CD4-positive, alpha-beta T cell treated with Interferon alpha-2 for 1 hour (primary cell): ENCODE measurements at places on chromosomes 6 and 20.

GRCh38 chr6:20447157-20447556, 45.5 kb downstream of the E2F3 start:
- no peak for DNase-seq

GRCh38 chr6:43170417-43170930, 595 bp upstream of the SRF start:
- no peak for DNase-seq

GRCh38 chr6:35969646-35970045, 48.7 kb upstream of the SRPK1 start:
- no peak for DNase-seq

GRCh38 chr6:133804265-133804664, 84.6 kb upstream of the TCF21 start:
- DNase-seq: no peak

DNA sequence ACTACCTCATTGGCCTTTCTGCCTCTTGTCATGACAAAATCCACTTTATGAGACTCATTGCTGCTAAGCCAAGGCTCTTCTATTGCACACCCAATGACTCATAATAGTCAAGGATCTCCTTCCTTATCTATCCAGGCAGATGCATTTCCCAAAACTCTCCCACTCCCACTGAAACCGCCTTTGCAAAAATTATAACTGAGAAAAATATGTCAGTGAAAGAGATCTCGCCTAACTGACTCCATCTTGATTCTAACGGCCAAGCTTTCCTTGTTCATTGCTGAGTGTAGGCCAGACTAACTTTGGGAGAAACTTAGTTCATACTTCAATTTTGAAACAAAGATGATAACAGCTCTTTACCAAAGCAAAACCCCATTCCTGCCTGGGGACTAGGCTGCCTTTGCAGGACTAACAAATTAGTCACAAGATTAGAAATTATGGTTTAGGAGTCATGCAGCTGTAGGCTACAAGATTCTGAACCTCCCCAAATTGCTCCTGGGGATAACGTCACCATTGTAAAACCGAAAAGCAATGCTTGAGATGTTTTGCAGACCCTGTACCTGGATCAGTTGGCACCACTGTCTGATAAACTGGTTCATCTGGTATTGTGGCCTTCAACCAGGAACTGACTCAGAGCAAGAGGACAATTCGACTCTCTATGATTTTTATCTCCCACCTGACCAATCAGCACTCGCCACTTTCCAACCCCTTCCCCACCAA, 47.1 kb downstream of the HAO1 start:
- no peak for DNase-seq

GRCh38 chr20:58550275-58551059, 35.3 kb upstream of the APCDD1L start:
- no peak for DNase-seq

DNA sequence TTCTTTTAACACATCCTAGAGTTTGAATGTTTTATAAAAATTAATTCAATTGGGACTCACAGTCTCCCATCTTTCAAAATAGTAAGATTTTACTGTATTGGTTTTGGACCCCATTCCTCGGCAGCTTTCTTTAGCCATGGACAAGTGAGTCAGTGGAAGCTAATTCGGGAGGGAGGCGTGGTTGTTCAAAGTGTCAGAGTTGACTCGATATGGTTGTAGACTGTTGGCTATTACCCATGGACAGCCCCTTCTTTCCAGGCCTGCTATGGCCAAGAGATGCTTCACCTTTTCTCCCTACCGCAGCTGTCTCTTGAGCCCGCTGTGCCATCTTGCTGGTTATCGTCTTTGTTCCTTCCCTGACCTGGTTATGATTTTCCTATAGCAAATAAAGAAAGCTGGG, 243.0 kb downstream of the CD83 start:
- no peak for DNase-seq

DNA sequence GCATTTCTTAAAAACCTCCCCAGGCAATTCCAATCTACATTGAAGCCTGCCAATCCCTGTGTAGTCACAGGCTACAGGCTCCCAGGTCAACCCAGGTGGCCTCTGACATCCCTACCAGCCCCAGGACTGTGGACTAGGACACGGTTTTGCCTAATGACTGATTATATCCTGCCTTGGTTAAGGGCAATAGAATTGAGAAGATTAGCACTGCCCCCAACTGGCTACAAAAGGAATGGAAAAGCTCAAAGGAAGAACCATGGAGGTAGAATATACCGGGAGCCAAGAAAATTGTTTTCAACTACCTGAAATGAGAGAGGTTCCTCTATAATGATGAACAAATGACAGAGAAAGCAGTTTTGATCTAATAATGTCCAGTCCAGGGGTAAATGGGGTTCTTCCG, 421.1 kb upstream of the AGPAT4 start:
- no peak for DNase-seq

GRCh38 chr6:165659945-165660856, 2.8 kb downstream of the PDE10A start:
- DNase-seq: no peak

DNA sequence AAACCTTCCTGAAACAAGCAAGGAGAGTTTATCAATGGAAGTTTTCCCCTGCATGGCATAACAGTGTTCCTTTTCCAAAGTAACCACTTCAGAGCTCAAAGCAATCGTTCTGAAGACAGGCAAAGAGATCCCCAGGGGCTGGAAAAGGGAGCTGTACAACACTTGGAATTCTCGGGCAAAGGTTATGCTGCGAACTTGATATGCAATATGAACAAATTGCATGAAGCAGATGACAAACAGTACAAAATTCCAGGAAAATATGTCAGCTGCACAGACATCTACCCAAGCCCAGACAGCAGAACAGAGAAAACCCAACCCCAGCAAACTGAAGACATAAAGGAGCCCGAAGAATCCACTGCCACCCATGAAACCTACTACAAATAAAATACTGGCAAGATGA, 18.4 kb downstream of the POPDC3 start:
- DNase-seq: no peak

DNA sequence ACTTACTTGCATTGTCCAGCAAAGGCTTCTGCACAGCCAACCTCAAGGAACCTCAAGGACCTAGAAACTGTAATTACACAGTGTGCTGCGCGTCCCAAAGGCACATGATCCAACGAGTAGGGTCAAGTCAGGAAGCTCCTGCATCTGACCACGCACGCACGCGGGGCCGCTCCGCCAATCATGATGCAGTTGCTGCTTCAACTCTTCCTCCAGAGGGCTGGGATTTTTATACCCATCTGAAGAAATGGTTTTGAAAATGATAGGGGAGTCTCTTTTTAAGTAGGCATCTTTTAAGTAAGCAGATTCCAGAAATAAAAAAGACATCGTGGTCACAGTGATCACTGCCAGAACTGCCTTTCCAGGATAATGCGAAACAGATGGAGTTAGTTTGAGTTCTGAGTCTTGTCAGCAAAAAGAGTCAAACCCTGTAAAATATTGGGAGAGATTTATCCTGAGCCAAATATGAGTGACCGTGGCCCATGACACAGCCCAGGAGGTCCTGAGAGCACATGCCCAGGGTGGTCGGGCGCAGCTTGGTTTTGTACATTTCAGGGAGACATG, 34.0 kb downstream of the KIF25 start:
- no peak for DNase-seq

DNA sequence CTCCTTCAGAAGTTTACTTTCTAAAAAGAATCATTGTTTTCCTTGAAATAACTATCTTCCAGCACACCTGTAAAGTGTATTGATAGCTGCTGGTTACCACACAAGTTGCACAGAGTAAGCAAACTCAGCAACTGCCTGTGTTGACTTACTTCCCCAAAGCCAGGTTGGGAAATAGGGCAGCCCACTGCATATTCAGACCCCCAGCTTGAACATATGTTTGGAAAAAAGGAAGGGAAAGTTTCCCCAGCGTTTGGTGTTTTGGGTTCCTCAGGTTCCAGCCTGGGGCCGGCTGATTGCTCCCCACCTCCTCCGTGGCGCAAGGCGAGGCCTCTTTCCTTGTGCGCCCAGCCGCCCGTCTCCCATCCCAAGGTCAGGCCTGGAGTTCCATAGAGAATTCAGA, 70.1 kb upstream of the QKI start:
- DNase-seq: no peak

- peak; percentile 58 for DNase-seq
These were observed 1.2 kb upstream of the MAFB start for GRCh38 chr20:40689943-40690835.

DNA sequence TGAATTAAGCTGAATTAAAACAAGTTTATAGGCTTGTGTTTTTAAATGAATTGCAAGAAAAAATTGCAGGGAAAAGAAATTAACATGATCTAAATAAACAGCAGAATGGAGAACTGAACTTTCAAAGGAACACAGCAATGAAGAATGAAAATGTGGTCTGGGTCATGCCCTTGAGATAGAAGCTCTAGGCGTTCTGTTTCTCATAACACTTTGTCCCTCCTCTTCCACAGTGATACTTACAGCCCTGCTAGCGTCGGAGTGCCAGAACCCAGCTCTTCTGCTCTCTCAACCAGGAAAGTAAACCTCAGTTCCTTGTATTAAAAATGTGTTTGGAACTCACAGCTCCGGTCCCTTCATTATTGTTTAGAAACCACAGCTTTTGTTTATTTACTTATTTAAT, 11.4 kb downstream of the HMGCLL1 start:
- no peak for DNase-seq

DNA sequence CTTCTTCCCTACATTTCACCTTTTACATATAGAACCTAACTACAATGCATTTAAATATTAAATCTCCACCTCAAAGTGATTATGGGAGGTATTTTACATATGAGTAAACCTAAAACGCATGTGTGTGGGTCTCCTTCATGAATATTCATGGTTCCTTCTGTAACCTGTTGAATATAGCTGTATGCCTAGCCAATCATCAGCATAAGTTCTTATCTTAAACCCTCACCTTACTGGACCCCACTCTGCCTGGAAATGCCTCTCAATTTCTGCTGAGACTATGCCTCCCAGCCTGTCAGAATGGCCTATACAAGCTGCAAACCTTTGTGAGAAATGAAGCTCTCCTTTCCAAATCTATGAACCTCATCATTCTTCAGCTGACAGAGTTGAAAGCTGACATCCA, 21.3 kb downstream of the CEP85L start:
- no peak for DNase-seq

DNA sequence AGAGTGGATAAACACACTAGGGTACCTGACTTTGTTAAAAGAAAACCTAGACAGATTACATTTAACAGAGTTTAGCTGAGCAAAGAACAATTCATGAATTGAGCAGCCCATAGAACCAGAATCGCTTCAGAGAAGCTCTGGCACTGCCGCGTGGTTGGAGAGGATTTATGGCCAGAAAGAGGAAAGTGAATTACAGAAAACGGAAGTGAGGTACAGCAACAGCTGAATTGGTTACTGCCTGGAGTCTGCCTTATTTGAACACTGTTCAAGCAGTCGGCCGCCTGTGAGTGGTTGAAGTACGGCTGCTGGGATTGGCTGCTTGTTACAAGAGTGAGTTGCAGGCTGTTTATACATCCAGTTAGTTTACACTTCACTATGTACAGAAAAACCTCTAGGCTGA, 253.8 kb upstream of the CDYL start:
- no peak for DNase-seq

- DNase-seq: peak; percentile 85
These were observed 16.1 kb upstream of the ZNF217 start for GRCh38 chr20:53609491-53610445.

DNA sequence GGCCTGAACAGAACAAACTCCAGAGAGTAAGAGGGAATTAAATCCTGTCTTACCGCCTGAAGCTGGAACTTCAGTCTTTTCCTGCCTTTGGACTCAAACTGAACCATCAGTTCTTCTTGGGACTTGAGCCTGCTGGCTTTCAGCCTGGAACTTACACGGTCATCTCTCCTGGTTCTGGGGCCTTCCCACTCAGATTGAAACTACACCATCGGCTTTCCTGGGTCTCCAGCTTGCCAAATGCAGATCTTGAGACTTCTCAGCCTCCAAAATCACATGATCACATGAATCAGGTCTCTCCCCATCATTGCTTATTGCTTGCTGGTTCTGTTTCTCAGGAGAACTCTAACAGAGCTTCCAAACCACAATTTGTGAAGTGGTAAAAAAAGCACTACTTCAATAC, 276.3 kb downstream of the KIF16B start:
- no peak for DNase-seq

DNA sequence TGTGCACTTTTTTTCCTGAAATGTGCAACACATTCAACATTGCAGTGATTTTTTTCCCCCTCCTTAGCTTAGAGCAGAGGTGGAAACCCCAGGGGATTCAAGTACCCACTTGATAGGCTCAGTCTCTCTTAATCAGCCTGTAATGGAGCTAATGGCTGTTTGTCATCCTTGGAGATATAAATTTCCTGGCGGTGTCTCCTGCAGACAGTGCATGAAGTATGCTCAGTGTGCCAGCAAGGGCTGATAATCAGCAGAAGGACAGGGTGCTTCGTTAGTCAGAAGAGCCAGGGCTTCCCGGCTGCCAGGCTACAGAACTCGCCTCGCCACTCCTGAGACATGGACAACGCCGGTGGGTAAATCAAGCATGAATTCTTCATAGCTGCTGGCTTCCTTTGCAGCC, 69.8 kb upstream of the PHACTR2 start:
- no peak for DNase-seq

DNA sequence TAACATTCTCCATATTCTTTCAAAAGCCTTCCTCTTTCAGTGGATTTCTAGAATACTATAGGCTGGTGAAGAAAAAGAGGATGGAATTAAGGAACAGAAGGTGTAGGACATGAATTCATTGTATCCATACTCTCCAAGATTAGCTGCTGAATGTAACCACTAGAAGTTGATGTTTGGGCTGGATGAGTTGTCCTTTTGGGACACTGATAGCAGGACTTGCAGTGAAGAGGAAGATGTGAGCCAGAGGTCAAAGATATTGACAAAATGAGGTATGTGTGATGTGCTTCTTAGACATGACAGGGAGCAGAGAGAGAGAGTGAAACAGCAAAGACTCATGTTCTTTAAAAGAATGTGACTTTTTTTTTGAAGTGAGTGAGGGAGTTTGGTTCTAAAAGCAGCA, 134.3 kb upstream of the MAN1A1 start:
- no peak for DNase-seq

DNA sequence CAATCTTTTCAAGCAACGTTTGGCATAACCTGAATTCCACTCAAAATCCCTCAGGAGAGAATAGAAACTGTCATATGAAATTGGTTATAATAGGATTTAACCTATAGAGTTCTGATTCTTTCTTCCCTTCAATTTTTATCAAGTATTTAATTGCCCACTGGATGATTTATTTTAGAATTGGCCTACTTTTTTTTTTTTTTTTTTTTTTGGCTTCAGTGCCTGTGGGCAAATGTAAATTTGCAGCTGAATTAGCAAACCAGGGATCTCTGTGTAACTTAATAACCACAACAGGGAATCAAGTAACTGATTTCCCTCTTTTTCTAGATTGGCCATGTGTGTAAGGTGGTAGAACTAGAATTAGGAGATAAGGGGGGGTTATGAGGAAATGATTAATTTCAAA, 157.0 kb downstream of the SOX4 start:
- no peak for DNase-seq
